ENCODE measurements at places on chromosomes 6 and 20.

DNA sequence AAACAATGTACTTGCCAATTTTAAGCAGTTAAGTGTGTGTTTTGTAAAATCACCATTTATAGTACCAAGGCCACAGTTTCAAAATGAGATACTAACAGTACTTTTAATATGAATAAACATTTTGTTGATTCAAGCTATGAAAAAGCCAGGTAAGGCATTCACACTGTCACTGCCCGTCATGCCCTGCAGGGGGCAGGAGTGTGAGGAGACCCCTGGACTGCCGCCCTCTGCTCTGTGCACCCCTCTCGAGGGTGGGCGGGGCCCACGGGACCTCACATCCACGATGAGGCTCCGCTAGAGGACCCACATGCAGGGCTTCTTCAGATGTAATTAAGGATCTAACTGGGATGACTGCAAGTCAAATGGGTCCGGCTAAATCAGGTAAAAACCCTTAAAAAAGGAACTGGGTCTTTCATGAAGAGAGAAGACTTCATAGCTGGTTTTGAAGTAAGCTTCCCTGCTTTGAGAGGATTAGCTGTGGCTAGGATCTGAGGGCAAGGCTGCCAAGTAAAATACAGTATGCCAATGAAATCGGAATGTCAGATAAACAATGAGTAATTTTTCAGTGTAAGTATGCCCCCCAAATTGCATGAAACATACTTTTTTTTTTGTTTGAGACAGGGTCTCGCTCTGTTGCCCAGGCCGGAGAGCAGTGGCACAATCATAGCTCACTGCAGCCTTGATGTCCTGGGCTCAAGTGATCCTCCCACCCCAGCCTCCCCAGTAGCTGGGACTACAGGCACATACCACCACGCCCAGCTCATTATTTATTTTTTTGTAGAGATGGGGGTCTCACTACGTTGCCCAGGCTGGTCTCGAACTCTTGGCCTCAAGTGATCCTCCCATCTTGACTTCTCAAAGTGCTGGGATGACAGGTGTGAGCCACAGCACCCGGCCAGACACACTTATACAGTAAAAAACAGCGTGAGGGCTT lies 18.7 kb downstream of the DIDO1 start:
- DNase-seq: peak; percentile 71

DNA sequence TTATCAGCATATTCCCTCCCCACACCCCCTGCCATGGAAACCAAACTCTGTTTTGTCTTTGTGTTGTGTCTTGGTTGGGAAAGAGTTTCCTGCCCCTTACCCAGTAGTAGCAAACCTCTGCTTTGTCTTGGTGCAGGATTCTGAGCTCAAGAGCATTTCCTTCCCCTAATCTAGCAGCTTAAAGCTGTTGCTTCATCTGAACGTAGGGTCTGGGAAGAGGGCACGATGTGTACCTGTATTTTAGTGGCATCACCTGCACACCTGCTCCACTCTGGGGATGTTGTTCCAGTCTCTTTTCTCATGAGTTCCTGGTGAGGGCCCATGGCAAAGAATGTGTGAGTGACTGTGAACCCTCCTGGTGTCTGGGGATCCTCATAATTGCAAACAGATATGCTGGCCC lies 164.7 kb downstream of the SCP2D1 start:
- DNase-seq: peak; percentile 22

DNA sequence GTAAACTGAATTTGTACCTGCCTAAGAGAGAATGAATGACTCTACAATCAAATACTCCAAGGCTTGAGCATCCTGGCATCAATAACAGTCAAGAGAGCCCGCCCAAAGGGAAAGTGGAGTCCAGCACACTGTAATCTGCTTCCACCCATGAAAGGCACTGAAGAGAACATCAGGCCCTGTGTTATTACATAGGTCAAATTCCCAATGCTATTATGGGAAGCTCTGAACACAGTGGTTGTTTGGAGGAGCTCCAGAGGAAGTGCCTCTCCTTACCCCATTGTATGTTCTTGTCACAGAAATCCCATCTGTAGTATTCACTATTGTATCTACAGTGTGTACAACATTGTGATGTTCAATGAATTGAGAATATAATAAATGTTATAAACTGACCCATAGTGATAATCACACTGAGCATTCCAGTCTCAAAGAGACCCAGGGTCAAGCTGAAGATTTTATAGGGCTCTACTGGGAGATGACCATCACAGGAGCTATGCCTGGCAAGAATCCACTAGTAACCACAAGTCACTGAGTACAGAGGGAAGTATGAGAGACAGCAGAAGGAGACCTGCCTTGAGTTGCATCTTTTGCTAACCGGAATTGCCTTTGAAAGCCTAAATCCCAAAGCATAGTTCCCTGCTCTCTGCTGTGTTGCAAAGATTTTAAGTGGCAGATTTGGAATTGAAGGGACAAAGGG lies 446.7 kb downstream of the GJA1 start:
- no peak for DNase-seq

DNA sequence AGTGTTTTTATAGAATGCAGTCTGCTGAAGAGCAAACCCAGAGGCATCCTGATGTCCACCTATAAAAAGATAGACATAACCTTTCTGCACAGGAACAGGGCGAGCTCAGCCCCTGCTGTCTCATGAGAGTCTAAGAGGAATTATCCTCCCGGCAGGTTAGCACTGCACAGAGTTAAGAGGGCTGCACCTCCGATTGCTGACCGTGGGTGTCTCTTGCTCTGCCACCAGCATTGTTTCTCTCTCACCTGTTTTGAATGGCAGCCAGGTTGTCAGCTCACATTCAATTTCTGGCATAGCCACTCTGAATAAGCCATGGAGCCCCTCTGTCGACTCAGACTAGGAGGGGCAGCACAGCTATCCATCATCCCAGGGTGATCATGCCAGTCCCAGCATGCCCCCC lies 211.2 kb downstream of the PHACTR1 start:
- DNase-seq: no peak

DNA sequence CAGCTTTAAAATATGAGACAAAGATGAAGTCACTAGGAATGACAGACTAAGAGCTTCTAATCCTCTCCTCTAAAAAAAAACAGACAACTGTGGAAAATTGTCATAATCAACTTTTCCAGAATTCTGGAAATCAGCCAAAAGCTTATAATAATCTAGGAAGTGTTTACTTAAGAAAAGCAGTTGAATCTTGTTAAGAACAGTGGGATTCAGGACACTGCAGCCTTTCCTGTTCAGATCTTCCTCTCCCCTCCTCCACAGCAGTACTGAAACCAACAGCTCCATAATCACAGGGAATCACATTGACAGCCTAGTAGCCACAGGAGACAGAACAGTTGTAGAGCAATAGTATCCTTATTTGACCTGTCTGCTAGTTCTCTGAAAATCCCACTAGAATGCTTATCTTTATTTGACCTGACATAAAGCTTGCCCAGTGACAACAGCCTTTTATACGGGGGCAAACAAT lies 41.6 kb downstream of the IBTK start:
- DNase-seq: peak; percentile 81

DNA sequence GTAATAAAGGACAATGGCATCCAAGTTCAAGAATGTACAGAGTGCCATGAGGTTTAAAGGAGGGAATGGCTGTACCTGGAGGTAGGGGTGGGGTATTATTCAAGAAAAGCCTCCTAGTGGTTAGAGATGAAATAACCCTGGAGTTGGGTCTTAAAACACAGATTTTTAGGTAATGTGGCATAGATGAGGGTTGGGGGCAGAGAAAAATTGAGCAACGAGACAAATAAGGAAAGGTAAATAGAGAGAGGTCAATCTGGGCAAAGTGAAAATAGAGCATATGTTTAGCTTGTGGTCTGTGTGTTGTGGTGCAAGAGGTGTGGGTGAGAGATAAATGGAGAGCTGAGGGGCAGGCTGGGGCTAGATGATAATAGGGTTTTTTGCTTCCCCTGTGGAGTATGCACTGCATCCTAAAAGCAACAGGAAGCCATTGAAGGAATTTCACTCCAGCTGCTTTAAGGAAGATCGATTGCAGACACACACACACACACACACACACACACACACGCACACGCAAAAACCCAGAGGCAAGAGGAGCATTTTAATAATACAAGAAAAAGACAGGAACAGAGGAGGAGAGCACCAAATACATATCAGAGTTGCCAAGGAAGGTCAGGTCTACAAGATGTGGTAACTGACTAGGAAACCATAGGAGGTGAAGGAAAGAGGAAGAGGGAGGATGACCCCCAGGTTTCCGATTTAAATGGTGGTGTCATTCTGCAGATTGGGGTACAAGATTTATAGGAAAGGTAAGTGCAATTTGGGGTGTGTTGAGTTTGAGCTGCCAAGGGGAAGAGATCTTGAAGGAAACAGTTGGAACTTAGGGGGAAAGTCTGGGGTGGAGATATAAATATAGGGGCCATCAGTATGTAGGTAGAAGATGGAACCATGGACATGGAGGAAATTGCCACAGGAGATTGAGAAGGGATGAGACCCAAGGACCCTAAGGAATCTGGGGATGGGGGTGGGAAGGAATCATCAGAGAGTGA lies 31.3 kb upstream of the ADGRF1 start:
- peak; percentile 54 for DNase-seq
